ENCODE measurements at places on chromosomes 3 and 15.

DNA sequence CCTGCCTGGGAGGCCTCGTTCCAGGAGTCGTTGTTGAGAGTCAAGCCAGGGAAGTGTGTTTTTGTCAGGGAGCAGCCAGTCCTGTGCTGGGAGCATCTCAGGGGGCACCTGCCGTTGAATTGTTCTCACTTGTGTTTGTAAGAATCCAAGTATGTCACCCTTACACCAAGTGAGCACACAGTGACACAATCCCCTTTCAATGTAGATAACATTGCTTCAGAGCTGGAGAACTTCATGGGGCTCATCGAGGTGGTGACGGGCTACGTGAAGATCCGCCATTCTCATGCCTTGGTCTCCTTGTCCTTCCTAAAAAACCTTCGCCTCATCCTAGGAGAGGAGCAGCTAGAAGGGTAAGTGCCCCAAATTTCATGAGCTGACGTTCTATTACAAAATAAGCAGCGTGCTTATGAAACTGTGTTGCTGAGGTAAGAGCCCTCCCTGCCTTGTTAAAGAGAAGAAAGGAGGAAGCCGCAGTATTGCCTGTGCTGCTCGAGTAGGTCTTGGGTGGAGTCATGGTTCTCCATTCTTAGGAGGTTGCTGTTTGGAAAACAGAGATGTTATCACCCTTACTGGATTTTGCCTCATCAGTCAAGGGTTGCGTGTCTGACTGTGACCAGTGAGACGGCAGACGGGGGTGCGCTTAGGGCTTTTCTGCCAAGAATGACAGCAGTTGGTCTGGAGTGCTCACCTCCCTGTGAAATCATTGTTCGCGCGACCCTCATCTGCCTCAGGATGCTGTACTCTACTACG, 108.1 kb downstream of the PGPEP1L start:
- DNase-seq, result no peak

DNA sequence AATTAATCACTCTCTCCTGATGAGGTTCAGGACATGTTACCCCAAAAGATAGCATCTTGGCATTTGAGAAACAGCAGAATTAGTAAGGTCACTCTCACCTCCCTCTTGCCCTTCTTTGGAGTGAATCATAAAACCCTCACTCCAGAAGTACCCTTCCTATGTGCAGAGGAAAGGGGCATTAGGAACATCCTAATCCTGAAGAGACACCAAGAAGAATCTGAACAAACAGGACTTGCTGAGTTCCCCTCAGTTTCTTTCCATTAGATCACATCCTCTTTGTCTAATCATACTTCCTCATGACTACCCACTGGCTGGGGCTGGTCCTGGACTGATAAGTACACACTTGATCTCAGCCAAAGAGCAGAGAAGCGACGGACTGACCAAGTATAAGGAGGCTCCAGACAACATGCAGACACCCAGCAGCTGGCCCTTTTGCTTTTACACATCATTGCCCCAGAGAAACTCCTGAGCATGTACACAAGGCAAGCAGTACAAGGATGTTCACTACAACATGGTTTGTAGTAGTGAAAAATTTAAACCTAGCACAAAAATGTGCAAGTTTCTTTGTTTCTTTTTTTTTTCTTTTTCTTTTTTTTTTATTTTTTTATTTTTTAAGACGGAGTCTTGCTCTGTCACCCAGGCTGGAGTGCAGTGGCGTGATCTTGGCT, 15.0 kb upstream of the TM6SF1 start:
- DNase-seq, result peak; percentile 85

- DNase-seq, result peak; percentile 67
Measured at GRCh38 chr3:57892423-57892822, 115.8 kb upstream of the FLNB start.

- DNase-seq, result no peak
Measured at GRCh38 chr3:25503898-25504301, 75.8 kb downstream of the RARB start.

DNA sequence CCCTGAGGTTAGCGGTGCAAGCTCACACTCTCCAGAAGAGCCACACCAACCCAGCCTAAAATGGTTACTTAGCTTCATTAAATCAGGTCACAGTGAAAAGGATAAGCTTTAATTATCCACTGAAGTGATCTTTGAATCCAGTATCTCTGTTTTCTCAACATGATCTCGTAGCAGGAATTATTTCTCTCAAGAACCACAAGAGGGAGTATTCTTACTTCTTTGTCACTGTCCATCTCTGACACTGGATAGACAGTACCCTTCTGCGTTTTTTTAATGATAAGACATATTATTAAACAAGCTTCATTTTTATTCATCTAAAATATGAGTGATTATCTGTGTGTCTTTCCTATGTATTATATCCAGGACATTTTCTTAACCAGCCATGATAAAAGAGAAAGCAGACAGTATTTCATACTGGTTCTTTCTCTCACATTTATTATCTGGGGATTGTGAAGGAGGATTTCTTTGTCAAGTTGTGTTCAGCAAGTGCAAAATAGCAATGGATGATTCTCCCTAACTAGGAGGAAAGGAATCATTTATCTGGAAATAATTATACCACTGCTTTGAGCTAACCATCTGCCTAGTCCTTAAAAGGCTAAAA, 105.4 kb upstream of the CCDC54 start:
- peak; percentile 48 for DNase-seq

DNA sequence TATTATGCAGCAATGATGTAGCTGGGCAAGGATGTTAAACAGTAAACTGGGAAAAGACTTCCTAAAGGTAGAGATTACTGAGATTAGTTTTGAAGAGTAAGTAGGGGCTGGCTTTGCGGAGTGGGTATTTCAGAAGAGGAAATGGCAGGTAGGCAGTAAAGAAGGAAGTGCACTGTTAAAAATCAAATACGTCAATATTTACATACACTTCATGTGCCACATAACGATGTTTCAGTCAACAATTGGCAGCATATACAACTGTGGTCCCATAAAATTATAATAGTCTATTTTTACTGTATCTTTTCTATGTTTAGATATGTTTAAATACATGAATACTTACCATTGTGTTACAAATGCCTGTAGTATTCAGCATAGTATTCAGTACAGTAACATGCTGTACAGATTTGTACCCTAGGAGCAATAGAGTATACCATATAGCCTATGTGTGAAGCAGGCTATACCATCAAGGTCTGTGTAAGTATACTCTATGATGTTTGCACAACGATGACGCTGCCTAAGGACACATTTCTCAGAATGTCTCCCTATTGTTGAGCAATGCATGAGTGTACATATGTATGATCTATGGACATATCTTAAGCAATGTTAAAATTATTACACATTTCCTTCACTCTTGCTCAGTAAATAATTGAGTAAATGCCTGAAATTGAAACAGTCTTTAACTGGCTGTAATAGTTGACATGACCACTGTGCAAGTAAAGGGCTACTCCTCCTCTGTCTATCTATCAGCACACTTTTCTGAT, 196.7 kb downstream of the ISL2 start:
- peak; percentile 93 for DNase-seq

DNA sequence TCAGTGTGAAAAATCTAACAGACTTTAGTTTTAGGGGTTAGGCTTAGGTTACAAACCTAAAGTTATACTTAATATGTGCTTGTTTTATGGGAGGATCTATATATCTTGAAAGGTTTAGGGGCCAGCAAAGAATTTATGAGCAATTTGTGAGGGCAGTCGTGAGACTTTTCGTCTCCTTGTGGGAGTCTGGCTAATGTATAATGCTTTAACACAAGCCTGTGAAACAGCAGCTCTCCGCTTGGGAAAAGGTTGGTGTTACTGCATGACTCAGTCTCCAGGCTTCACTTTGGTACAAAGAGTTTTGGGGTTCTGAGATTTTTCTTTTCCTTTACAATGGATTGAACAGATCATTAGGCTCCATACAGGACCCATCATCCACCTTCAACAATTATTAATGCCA, 79.0 kb upstream of the MFGE8 start:
- no peak for DNase-seq

DNA sequence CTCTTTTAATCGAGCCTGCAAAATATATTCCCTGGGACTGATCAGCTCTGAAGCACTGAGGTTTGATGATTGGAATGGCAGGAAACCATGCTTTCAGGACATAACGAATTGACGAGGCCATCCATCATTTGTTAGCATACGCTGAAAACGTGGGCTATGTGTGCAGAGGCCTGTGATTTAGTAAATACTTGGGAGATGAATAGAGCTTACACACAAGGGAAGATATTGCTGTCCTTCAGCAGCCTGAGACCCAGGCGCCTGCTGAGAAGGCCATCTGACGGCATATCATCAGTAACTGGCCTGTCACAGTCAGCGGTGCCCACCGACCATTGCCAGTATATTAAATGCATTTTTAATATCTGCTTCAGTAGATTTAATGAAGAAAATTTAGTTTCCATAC, 16.2 kb downstream of the CDIN1 start:
- DNase-seq, result no peak

- no peak for DNase-seq
Measured at GRCh38 chr3:43496740-43497375, 125.0 kb downstream of the ANO10 start.

- no peak for DNase-seq
Measured at GRCh38 chr15:41968701-41969100, 3.7 kb downstream of the EHD4 start.

GRCh38 chr3:47323431-47324277, 40.9 kb downstream of the KLHL18 start:
- peak; percentile 74 for DNase-seq

DNA sequence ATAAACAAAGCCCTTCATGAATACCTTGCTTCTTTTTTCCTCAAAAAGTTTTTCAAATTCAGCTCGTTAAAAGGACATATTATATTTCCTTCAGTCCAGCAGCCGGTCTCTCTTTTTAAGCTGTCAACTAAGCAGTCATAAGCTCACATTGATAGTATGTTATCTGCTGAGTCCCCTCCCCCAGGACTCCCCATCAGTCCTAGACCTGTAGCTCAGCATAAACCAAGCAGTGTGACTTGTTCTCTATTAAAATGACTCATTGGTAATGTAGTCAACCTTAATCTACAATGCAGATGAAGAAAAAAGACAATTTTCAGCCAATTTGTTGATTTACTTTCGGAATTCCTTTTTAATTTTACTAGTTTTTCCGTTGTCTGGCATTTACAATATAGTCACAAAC, 483.8 kb downstream of the MECOM start:
- DNase-seq, result peak; percentile 18

- DNase-seq, result no peak
Measured at GRCh38 chr3:127831723-127832172, 9.4 kb upstream of the MGLL start.

GRCh38 chr3:112128843-112129727, 4.0 kb downstream of the GCSAM start:
- DNase-seq, result peak; percentile 67

GRCh38 chr15:28112962-28113361, 13.8 kb upstream of the OCA2 start:
- no peak for DNase-seq

DNA sequence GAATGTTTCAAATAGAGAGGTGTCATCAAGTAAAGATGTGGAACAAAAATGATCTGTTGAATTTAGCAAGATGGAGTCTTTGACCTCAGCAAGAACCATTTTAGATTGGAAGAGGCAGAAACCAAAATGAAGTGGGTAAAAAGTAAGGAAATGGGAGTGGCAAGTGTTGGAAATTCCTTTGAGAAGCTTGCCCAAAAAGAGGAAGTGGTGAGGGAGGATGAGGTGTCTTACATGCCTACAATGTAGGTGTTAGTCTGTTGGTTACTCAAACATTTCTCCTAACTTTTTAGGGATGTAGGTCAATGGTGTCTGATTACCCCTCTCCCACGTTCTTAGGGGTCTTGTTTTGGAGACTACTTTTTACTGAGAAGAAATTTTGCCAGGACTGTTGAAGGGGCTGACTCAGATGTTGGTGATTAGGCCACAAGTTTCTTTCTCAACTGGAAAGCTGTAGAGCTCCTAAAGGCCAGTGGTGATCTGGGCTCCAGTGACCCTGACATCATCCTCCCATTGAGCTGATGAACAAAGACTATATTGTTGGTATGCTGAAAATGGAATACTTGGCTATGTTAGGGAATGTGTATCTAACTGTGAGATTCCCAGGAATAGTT, 5.1 kb downstream of the PPP2R3A start:
- peak; percentile 57 for DNase-seq

- DNase-seq, result peak; percentile 56
Measured at GRCh38 chr3:98812851-98813374, 49.8 kb downstream of the ST3GAL6 start.

- DNase-seq, result no peak
Measured at GRCh38 chr15:77607894-77608261, 24.8 kb downstream of the LINGO1 start.

GRCh38 chr15:89329329-89330084, 5.1 kb downstream of the POLG start:
- DNase-seq, result no peak

GRCh38 chr3:151047636-151048035, 37.8 kb upstream of the MED12L start:
- DNase-seq, result peak; percentile 16

- DNase-seq, result peak; percentile 88
Measured at GRCh38 chr3:102123590-102124190, 274.4 kb downstream of the NFKBIZ start.

DNA sequence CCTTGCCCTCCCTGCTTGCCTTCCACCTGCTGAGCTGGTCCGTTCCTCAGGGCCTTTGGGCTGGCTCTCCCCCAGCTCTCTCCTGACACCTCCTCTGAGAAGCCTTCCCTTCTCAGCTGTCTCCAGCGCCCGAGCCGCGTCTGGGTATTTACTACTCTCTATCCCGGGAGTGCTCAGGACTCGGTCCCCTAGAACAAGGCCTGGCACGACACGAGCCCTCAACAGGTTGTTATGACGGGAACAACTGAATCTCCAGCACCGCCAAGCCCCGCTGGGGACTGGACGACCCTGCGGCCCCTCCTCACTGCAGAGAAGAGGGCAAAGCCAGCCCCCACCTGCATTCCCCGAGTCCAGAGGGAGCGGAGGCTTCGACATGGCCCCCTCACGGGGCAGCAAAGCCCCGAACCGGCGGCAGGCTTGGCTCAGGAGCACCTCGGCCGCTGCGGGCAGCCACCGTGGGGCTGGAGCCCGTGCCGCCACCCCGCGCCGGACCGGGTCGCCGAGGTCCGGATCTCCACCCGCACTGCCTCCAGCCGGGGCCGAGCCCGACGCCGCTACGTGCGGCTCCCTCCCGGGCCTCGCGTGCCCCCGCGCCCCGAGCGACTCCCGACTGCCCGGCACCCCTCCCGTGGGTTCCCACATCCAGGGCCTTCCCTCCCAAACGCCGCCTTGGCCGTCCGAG, 792 bp downstream of the TPRA1 start:
- DNase-seq, result peak; percentile 32

- DNase-seq, result no peak
Measured at GRCh38 chr15:85581495-85581894, 201.1 kb downstream of the AKAP13 start.

- DNase-seq, result peak; percentile 56
Measured at GRCh38 chr15:73879426-73879825, 6.1 kb downstream of the TBC1D21 start.

- no peak for DNase-seq
Measured at GRCh38 chr3:87002346-87002745, 11.4 kb upstream of the VGLL3 start.

GRCh38 chr3:138049157-138049919, 39.4 kb downstream of the CLDN18 start:
- DNase-seq, result no peak

- DNase-seq, result no peak
Measured at GRCh38 chr3:188092648-188093047, 61.3 kb upstream of the LPP start.

GRCh38 chr3:41872157-41872556, 89.7 kb downstream of the ULK4 start:
- DNase-seq, result peak; percentile 20

- DNase-seq, result no peak
Measured at GRCh38 chr3:127908202-127908601, 6.8 kb upstream of the KBTBD12 start.
